ENCODE measurements at places on chromosomes 16 and 17.

- DNase-seq, result no peak
Observed at GRCh38 chr16:51129105-51129504, 22.0 kb downstream of the SALL1 start.

- DNase-seq, result no peak
Observed at GRCh38 chr17:35183332-35183731, 10.9 kb downstream of the SLC35G3 start.

DNA sequence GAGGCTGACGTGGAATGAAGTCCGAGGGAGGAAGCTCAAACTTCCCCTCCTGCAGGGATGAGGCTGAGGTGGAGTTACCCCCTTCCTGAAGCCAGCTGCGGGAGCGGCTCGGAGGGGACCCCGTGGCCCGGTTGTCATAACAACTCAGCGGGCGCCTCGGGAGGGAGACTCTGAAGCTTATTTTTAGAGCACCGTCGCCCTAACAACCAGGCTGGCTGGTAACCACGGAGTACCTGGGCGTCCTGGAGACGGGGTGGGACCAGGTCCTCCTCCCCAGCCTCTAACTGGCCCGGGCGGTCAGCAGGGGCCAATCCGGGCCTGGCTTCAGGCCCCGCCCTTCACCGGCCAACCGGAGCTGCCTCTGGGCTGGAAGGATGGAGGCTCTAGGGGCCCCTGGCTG, 27.7 kb downstream of the NECAB2 start:
- no peak for DNase-seq

GRCh38 chr16:89890886-89891657, 17.7 kb downstream of the TCF25 start:
- no peak for DNase-seq

GRCh38 chr16:49733313-49734009, 122.5 kb downstream of the ZNF423 start:
- DNase-seq, result no peak

GRCh38 chr16:10080051-10080772, 102.0 kb downstream of the GRIN2A start:
- no peak for DNase-seq

- no peak for DNase-seq
Observed at GRCh38 chr17:60395508-60396065, 3.7 kb upstream of the USP32 start.

DNA sequence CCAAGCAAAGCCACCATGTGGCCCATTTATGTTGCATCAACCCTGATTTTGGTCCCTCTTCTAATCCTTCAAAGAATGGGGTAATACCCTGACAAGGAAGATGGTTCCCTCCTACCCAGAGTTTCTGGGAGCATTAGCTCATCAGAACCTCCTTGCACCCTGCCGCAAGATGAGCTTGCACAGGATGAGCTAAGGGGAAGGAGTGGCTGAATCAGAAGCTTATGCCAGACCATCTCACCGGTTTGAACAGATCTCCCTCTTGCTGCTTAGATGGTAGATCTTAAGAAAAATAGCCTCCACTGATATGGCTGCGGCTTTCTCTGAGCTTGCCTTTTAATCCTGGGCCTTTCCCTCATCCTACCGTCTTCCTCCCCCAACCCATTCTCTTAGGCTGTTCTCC, 175.1 kb downstream of the SOX9 start:
- DNase-seq, result no peak

DNA sequence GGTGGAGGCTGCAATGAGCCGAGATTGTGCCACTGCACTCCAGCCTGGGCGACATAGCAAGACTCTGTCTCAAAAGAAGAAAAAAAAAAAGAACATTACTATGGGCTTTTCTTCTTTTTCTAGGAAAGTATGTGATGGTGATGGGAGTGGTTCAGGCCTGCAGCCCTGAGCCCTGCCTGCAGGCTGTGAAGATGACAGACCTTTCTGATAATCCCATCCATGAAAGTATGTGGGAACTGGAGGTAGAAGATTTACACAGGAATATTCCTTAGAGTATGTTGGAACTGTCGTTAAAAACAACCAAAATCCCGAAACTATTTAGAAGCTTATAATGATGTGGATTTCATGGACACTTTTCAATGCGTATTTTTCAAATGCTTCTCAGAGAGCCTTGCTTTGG, 5.3 kb downstream of the RMI2 start:
- DNase-seq, result no peak

GRCh38 chr16:67326472-67327309, at the start of the genes KCTD19 and LRRC36:
Gene KCTD19 (minus strand): TSS chr16:67326741. CDS start chr16:67326707, 34 bp downstream.
Gene LRRC36 (plus strand): TSS chr16:67326815. CDS start chr16:67326863, 48 bp downstream.
- DNase-seq, result no peak

DNA sequence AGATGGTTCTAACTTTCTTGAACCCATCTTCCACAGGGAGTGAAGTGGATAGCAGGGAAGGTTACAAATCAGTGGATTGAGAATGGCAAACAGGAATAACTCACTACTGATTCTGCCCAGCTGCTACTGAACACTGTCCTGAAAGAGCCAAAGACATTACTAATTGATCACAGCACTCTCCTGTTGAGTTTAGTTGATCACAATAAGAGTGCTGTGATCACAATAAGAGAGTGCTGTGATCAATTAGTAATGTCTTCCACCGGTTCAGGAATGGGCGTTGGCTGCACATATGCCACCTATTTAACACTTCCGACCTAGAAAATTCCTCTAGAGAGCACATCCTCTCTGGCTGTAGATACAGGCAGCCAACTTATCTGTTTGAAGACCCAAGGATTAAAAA, 11.4 kb downstream of the CFAP97D1 start:
- DNase-seq, result no peak

DNA sequence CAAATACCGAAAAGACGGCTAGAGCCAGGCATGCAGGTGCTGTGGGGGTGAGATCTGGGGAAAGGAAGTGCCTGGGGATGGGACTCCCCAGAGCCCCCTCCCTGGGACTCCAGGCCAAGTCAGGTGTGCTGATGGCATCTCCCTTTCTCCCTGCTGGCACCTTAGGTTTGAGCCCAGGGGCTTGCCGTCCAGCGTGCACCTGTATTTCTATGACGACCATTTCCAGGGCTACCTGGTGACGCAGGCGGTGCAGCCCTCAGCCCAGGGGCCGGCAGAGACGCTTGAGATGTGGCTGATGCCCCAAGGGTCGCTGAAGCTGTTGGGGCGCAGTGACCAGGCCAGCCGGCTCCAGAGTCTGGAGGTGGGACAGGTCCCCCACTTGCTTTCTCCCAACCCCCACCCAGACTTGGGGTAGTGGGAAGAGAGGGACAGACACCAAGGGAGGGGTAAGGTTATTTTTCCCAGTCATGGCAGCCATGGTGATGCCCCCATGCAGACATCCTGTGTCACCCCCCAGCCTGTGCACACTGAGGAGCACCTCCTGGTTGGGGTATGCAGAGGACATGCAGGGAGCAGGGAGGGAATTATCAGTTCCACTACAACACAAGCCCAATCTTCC, 11.1 kb downstream of the XYLT2 start:
- no peak for DNase-seq

DNA sequence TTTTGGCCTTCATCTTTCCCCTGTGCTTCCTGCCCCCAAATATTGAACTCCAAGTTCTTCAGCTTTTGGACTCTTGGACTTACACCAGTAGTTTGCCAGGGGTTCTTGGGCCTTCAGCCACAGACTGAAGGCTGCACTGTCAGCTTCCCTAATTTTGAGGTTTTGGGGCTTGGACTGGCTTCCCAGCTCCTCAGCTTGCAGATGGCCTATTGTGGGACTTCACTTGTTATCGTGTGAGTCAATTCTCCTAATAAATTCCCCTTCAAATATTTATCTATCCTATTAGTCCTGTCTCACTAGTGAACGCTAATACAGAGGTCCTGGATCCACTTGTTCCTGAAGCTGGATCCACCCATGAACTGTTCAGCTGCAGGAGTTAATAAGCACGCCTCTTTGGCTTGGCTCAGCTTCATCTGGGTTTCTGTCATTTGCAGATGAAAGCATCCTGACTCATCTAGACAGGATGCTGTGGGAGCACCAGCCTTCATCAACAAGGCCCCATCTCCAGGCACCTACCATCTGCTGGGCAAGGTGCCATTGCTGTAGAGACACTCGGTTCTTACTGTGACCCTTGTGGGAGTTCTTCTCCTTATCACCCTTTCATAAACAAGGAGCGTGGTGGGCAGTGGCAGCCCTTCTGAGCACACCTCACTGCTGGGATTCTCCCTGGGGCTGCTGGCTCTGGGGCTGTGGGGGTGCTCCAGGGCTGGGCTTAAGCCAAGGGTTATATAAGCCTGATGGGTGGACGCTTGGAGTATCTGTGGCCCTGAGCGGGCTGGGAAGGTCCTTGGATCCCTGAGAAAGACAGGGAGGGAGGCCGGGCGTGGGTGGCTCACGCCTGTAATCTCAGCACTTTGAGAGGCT, 23.1 kb downstream of the LAT start:
- peak; percentile 67 for DNase-seq

- no peak for DNase-seq
Observed at GRCh38 chr17:66348584-66349165, 46.3 kb downstream of the PRKCA start.

DNA sequence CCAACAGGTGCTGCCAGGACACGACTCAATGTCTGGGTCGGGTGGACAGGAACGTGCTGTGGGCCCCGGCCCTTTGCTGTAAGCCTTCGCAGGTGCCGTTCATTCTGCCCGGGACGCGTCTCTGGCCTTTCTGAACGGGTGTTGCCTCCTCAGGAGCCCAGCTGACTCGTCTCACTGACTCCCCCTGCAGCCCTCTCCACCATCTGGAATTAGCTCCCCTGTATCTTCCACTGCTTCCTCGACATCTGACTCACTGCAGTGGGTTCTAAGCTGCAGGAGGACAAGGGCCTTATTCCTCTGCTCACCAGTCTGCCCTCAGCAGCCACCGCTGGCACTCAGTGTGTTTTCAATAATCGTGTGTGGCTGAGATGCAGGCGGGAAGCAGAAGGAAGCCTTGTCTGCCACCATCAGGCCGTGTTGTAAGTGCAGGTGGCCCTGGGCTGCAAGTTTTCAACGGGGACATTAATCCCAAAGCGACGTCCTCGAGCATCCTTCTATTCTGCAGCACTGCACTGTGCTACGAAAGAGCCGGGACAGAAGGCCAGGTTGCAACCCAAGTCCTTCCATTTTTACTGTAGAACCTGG, 256.2 kb downstream of the FOXL1 start:
- DNase-seq, result no peak

GRCh38 chr16:89026121-89026612, 49.2 kb upstream of the CBFA2T3 start:
- DNase-seq, result peak; percentile 25

DNA sequence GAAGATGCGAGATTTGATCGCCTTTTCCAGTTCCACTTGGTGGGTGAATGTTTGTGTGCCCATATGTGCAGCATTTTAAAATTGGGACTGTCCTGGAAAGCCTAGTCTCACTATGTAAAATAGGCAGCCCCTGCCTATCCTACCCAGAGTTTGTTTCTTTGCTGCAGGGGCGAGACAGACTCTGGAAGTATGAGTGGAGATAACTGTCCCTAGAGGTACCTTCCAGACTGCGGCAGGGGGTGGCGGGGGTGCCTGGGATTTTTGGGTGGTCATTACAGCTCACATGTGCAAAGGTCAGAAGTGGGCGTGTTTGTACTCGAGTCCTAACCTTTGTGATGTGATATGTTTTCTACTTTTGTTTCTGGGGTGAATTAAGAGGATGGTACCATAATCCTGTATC, 36.6 kb downstream of the MPRIP start:
- DNase-seq, result no peak

GRCh38 chr17:75065562-75066151, 18.6 kb downstream of the KCTD2 start:
- no peak for DNase-seq
